ENCODE measurements at places on chromosomes 4 and X.
A peak's percentile ranks its signal among the peaks of the same experiment; 100 is the strongest.

- DNase-seq, result no peak
These were observed 84.5 kb downstream of the GATB start for GRCh38 chr4:151676301-151676700.

DNA sequence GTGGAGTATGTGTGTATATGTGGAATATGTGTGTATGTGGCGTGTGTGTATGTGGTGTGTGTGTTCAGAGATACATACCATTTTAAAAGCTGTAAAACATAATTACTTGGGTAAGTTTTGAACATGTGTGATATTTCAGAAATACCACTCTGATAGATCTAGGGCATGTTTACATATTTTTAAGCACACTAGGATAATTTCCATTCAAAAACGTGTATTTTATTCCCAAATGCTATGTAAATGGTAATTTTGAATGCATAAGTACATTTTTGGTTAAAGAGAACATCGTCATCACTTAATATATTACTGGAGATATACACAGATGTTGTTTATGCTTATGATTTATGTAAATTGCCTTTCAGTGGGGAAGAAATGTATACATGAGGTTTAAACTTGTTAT is 34.7 kb upstream of the SHISA3 start:
- no peak for DNase-seq

- peak; percentile 70 for DNase-seq
These were observed 81.8 kb upstream of the RBPJ start for GRCh38 chr4:26238778-26239679.

DNA sequence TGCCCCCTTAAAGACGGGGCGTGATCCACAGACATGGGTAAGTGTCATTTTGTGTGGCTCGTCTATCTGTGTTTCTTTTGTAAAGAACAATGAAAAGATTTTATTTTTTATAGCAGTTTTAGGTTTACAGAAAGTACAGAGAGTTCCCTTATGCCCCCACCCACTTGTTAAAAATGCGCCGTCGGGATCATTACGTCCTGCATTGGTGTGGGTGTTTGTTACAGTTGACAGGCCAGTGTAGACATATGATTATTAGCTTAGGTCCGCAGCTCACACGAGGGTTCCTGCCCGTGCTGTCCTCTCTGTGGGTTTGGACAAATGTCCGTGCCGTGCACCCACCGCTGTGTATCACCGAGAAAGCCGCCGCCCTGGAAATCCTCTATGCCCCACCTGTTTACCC is 50.5 kb downstream of the RGS12 start:
- DNase-seq, result no peak

DNA sequence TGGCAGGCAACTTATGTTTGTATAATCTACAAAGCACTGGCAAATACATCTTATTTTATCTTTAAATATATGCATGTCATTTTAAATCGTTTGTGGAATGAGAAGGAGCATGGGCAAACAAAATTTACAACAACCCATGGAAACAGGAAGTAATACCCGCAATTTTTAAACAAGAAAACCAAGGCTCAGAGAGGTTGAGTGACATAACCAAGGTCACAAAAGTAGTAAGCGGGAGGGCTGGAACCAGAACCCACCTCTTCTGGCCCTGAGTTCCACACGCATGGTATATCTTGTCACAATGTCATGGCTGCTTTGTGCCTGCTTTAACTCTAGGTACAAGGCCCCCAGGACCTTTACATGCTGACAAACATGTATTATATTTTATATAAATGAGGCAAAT is 52.9 kb downstream of the SLC7A11 start:
- no peak for DNase-seq

GRCh38 chr4:24164054-24164693 is 274.3 kb upstream of the PPARGC1A start:
- DNase-seq, result no peak

GRCh38 chr4:111562826-111563225 is 582.4 kb upstream of the FAM241A start:
- DNase-seq, result no peak

GRCh38 chr4:48266781-48267180 is 2.9 kb downstream of the TEC start:
- no peak for DNase-seq

DNA sequence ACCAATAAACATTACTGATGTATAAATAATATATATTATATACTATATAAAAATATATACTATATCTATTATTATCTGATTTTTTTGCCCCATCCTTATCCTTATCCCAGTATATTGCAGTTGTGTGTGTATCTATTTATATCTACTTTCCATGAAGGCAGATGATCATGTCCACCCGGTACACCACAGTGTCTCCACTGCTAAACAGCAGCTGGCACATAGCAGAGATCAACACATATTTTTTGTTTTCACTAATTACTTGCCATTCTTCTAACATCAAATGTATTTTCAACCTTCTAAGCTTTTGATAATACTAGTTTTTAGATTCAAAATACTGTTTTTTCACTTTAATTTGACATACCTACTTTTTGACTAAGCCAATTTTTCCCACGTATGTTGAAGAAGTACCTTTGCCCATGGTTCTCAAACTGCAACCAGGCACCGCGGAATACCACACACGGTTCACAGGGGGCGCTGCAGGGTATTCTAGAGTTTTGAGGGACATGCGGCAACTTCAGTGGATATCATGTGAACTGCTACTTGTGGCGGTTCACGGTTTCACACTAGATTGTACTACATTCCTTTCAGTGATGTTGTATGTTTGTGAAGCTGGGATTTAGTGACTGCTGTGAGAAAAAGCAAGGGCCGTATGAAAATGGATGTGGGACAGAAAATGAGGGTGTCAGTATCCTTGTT is 182.5 kb upstream of the NPY2R start:
- DNase-seq, result peak; percentile 27

DNA sequence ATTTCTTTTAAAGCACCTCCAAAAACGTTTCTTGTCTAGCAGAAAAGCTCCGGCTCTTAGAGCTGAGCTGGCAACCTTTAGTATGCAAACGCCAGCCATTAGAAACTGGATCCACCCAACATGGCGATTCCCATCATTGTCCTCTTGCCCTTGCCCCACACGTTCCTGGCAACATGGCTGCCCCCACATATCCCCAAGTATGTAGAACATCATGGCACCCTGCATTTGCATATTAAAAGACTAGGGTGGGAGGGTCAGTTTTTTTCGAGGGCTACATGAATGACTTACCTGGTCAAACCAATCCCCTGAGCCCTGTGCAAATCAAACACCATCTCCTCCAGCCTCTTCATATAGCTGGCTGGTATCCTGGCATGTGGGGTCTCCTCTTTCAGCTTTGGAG is 82.2 kb upstream of the HELT start:
- DNase-seq, result no peak

DNA sequence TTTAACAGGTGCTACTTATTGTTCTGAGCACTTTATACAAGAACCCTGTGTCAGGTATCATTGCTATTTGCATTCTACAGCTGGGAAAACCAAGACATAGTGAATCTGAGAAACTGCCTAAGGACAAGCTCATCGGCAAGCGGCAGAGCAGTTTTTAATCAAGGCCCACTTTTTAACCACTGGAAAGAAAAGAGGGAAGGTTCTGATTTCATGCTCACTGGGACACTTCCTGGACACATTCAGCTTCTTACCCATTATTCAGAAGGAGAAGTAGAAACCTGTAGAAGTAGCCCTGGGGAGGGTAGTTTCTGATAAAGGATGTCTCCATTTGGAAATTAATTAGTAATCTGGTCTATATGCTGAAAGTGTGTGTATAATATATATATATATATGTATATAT is 2.5 kb upstream of the LNX1 start:
- DNase-seq, result no peak

- peak; percentile 88 for DNase-seq
These were observed 4.5 kb upstream of the CXCR3 start for GRCh38 chrX:71622576-71623450.

DNA sequence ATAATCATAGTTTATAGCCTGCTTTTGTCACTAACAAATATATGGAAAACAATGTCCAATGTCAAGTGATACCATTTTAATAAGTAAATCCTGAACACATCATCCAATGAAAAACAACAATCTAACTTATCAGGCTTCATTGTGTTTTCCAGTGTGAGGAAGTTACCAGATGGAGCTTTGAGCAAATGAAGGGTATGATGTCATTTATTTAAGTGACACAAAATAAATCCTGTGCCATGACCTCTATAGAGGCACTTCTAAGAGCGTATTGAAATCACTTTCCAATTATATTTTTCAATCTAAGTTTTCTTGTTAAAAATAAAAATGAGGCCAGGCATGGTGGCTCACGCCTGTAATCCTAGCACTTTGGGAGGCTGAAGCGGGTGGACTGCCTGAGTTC is 48.2 kb upstream of the NMU start:
- no peak for DNase-seq

DNA sequence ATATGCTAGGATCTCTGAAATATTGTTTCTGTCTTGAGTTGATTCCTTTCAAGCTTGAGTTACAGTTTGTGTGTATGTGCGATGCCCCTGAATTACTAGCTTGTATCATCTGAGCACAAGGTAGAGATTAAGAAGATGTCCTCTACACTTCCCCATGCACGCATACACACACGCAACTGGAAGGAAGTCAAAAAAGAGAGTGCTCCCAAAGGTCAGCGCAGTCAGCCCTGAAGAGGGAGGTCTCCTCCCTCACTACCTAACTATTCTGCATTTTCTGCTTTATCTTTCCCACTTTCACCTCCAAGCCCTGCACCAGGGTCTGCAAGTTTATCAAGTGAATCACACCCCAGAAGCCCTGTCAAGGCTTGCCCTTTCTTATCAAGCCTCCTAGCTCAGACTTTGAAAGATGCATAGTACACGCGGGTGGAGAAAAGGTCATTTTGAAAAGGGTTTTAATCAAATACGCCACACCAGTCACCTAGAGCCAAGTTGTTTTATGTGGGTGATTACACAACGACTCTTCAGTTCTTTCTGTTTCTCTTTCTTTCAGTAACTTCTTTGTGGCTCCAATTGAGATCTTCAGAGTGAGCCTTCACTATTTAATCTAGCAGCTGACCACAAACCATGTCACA is 127.7 kb downstream of the ASB9 start:
- no peak for DNase-seq

- DNase-seq, result no peak
These were observed 506.9 kb downstream of the MID1IP1 start for GRCh38 chrX:39308126-39308525.

GRCh38 chrX:132077414-132077813 is 50.4 kb downstream of the FRMD7 start:
- no peak for DNase-seq

DNA sequence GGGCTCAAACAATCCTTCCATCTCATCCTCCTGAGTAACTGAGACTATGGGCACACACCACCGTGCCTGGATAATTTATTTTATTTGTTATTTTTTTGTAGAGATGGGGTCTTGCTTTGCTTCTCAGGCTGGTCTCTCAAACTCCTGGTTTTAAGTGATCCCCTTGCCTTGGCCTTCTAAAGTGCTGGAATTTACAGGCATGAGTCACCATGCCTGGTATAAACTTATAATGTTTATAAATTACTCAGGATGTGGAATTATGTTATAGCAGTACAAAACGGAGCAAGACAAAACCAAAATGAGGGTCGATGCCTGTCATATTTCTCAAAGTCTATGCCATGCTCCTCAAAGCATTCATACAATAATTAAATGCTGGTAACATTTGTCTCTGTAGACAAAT is 29.8 kb upstream of the TEX13C start:
- DNase-seq, result no peak

DNA sequence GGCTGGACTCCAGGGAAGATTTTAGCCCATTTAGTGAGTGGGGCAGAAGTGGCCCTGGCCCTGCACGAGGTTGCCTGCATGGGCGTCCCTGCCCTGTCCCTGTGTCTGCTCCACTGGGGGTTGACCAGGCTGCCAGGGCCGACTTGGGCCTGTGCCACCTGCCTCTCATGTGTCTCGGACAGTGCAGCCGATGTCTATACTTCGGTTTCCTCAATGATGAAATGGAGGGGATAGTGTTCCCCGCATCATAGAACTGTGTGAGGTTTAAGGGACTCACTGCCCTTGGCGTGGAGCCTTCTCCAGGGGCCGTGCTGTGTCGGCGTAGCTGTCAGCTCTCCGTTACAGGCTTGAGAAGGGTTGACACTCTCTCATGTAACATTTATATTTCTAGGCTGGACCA is 27.0 kb upstream of the MSANTD1 start:
- DNase-seq, result peak; percentile 6

GRCh38 chr4:96003951-96004740 is 164.3 kb downstream of the PDHA2 start:
- DNase-seq, result no peak
